ENCODE measurements at places on chromosomes 7 and 10.

GRCh38 chr10:86289577-86289868 lies 77.1 kb downstream of the GRID1 start:
- no peak for DNase-seq

DNA sequence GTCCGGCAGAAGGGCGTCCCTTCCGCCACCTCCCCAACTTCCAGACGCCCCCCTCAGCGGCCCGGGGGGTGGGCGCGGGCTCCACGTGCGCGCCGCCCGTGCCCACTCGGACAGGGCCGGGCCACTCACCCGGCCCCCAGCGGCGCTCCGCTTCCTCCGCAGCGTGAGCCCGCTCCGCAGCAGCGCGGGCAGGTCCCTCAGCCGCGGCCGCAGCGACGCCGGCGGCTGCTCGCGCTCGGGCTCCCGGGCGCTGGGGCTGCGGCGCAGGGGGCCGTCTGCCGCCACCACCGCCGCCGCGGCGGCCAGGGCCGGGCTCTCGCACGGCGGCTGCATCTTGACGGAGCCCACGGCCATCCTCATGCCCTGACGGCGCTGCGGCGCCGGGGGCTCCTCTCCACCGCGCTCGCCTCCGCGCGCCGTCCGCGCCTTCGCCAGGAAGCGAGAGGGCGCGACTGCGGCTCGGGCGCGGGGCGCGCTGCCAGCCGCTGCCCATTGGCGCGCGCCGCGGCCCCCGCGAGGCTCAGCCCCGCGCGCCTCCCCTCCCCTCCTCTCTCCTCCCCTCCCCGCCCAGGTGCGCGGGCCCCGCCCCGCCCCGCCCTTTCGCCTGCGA lies at the start of gene RAPGEF5:
TSS of gene RAPGEF5 (minus strand) at position 454 of the 610 bp plus-strand sequence. CDS start at position 360, 94 bp downstream.
- no peak for DNase-seq

- DNase-seq: no peak
These were observed 209.4 kb upstream of the FOXK1 start for GRCh38 chr7:4472728-4473127.

DNA sequence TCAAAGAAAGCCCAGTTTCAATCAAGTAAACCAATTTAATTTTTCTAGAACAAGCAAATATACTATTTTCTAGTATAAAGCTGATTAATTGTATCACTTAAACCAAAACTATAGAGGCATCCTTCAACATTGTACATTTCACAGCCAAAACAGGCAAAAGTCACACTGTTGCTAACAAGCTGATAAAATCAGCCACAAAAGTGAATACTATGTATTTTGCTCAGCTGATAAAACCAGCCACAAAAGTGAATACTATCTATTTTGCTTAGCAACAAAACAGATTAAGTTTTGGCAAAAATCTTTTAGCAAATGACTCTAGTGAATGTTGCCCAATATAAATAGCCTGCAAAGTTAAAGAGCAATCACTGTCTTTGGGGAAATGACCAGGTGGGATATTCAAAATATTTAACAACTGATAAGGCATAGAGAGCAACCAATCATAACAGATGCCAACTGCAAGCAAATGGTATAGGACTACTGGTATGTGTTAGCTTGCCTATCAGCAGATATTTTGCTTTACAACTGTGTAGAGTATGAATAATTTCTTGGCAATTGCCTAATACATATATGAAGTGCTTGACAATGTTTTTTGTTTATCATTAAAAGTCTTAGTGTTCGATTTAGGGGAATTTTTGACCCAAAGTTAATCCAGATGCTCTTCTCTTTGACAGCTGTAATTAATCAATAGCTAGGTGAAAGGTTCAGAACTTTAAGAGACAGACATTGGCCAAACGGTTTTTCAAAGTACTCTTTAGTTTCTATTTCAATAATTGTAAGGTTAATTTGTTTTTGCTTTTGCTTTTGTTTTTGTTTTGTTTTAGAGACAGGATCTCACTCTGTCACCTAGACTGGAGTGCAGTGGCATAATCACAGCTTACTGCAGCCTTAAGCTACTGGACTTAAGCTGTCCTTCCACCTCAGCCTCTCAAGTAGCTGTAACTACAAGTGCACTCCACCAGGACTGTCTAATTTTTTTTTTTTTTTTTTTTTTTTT lies 44.4 kb upstream of the SP4 start:
- DNase-seq: no peak

- no peak for DNase-seq
These were observed 627.9 kb downstream of the PARD3 start for GRCh38 chr10:34187201-34187600.

- DNase-seq: no peak
These were observed 786.5 kb upstream of the C7orf33 start for GRCh38 chr7:147804032-147804431.

DNA sequence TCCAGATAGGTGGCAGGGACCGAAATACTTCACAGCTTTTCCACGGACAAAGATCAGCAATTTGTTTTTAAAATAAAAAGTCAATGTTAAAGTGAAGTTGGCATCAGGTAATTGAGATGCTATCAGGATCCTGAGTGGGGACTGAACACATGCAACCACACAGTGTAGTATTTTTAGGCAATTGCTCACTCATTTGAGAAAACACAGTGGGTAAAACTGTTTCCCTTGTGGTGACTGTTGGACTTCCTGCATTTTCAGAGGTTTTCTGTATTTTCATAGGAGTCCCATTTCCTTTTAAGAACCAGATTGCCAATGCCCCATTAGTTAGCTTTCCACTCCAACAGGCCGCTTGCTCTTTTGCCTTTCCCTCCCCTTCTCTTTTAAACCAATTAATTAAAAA lies 159.5 kb upstream of the ZNF32 start:
- no peak for DNase-seq

DNA sequence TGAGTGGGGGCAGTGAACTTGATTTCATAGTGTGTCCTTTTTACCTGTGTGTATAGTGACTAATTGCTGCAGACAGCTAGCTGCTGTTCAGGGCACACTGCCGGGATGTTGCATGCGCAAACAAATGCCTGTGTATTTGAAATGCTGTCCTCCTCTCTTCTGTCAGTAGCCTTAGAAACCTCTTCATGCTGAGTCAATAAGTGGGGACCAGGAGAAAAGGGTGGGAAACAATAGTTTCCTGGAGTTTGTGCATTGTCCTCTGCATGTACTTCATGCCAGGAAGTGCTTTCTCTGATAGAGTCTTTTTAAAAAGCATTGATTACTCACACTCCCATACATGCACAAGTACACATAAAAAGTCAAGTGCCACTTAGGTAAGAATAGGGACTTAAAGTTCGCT lies 1183.7 kb upstream of the CELF2 start:
- no peak for DNase-seq

DNA sequence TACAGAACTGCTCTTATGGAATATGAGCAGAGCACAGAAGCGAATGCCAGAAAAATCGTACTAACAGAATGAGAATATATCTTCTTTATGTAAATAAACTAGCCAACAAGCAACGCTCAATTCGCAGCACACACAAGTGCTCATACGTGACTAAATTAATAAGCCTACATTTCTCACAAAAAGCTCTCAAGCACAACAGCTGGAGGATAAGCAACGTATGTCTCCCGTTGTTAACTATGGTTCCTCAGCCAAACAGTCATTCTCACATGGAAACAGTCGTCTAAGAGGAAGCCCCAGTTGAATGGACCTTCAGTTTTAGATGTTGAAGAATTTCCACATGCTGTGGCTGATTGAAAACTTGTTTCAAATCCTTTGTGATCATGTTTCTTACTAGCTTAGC lies 110.4 kb downstream of the PKD1L1 start:
- DNase-seq: no peak

- no peak for DNase-seq
These were observed at the start of gene KCNIP2 for GRCh38 chr10:101843032-101844021. Gene KCNIP2, minus strand, starts transcription at chr10:101843800. Its CDS starts 232 bp downstream, at chr10:101843568.

GRCh38 chr7:131606346-131607290 lies 50.2 kb upstream of the PODXL start:
- DNase-seq: no peak

- no peak for DNase-seq
These were observed 5.2 kb downstream of the ARL4A start for GRCh38 chr7:12692479-12693259.

- no peak for DNase-seq
These were observed 933.3 kb downstream of the XPNPEP1 start for GRCh38 chr10:108989976-108990375.

DNA sequence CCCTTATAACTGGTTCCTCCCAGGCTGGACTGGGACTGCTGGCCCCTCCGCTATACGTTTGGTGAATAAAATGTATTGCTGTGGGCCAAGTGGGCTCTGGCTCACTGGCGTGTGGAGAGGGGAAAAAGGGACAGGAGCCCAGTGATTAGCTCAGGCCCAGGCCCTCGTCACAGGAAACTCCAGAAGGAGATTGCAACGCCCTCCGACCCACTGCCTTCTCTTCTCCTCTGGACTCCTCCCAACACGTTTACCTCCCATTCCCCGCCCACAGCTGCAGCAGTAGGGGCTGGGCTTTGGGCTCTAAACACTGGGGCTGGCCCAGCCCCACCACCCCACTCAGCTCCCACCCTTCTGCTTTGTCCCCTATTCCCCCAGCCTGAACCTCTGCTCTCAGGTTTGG lies 173.9 kb downstream of the NEURL1 start:
- no peak for DNase-seq

- DNase-seq: no peak
These were observed 15.6 kb downstream of the COBL start for GRCh38 chr7:51300762-51301674.

DNA sequence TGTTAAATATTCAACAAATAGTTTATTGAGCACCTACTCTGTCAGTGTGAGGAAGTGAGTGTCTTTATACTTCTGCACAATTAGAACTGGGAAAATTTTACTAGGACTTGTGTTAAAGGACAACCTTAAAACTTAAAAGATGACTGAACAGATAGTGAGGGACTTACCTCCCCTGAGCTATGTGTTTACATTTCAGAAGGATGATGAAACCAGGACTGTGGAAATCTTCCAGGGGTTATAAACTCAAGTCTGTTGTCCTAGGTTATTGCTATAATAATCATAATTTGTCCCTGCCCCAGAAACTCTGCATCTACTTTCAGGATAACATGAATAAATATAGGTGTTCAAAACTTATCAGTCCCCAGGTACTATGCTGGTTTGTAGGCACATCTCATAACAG lies 261.0 kb upstream of the MKLN1 start:
- DNase-seq: no peak

DNA sequence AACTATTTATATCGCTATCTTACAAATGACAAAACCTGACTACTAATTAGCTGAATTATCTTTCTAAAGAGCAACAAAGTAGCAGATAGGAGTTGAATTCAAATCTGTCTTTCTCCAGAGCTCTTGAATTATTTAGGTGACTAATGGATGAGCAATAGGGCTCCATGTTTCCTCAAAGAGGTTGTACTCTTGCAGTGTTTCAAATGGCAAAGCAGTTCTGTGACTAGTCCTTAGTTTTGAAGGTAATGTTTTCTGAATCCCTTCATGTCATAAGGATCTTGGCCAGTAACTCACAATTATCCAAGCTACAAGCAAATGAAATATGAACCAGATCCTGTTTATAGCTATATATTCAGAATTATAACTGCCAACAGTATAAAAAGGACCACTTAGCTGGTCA lies 999.7 kb downstream of the NRG3 start:
- DNase-seq: no peak
